ENCODE measurements at places on chromosomes 11 and 22. TPM values are rescaled to one million over a fixed set of nuclear protein-coding genes. Genes with fewer than 3 reads are reported as not detected.

- DNase-seq = no peak
Measured at GRCh38 chr22:36578619-36579018, 49.7 kb upstream of the EIF3D start.

GRCh38 chr11:100930185-100930778 lies 199.3 kb downstream of the PGR start:
- peak; percentile 68 for DNase-seq

BTBD18 gene
- total RNA-seq = not detected

GRCh38 chr11:23123753-23124152 lies 263.5 kb upstream of the CCDC179 start:
- no peak for DNase-seq

GRCh38 chr22:47918276-47918921 lies 1155.9 kb downstream of the TBC1D22A start:
- DNase-seq = no peak

FJX1 gene
- total RNA-seq = 33.3 TPM

TRIM34 gene
- 2.1 TPM for total RNA-seq

- no peak for DNase-seq
Measured at GRCh38 chr11:19253817-19254216, 13.1 kb upstream of the E2F8 start.

SLC7A4 gene
- total RNA-seq = not detected

- no peak for DNase-seq
Measured at GRCh38 chr11:9662273-9662672, 1.6 kb upstream of the SWAP70 start.

- no peak for DNase-seq
Measured at GRCh38 chr11:44916801-44917385, 33.8 kb downstream of the TP53I11 start.

ZNF215 gene
- total RNA-seq = 9.2 TPM

PYGM gene
- 0.09 TPM for total RNA-seq

PPFIBP2 gene
- 4.3 TPM for total RNA-seq

GRCh38 chr11:47583844-47584243 lies 2.6 kb upstream of the FAM180B start:
- DNase-seq = no peak

DNA sequence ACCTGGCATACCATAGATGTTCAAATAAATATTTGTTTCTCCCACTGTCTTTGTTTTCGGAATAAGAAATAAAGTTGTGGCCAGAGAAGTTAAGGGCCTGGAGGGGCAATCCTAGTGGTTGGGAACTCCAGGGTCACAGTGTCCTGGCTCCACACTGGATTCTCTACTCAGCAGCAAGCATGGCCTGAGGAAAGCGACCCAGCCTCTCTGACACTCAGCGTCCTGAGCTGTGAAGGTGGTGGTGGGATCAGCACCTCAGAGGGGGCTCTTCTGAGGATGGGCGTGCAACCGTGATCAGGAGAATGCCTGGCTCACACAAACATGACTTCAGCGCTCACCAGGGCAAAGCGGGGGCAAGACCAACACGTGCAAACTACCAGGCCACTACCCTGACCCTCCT lies 59.9 kb downstream of the LARGE1 start:
- DNase-seq = no peak

DNA sequence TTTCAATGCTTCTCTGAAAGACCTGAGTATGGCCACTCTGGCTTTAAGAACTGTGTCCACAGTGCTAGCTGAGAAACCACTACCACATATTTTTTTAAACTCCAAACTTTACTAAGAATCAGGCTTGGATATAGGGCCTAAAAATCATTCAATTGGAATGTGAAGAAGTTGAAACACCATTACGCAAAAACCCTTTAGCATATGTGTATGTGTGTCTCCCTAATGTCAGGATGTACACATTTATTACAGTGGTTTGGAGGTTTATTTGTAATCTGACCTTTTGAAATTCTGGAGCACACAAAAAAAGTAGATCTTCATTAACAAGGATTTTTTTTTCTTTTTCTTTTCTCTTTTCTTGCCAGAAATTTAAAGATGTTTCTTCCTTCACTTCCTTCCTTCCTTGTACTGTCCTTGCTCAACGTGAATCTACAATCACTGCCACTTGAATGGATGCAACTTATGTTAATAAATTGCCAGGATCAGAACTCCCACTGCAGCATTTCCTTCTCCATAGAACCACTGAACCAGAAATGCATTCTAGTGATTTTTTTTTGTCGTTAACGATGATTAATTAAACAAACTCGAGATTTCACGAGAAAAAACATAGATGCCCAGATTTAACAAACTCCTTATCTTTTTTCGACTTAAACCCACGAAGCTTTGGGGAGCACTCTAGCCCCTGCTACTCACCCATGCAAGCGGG lies 3.1 kb upstream of the ADM start:
- peak; percentile 67 for DNase-seq

NXPE1 gene
- not detected for total RNA-seq

- DNase-seq = peak; percentile 51
Measured at GRCh38 chr11:811446-812245, 1.9 kb downstream of the RPLP2 start.

DNA sequence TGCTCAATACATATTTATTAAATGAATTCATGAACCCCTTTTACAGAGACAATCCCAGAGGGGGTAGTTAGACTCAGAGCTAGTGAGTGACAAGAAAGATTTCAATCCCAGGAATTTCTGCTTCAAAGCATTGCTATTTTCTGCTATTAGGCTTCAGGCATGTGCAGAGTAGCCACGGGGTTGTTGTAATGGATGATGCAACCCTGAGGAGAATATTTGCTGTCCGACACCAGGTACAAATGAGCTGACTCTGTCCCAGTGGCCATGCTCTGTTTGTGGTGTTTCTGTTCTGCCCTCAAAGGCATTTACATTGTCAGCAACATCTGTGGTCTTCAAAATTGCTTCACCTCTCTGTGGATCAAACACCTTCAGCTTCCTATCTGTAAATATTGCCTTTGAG lies 102.6 kb downstream of the CSNK2A3 start:
- DNase-seq = no peak

PKP3 gene
- total RNA-seq = 177 TPM

RFPL3 gene
- total RNA-seq = not detected

LRRC56 gene
- 0.75 TPM for total RNA-seq

GRCh38 chr11:117903505-117904382 lies 25.5 kb downstream of the TMPRSS13 start:
- no peak for DNase-seq

DNA sequence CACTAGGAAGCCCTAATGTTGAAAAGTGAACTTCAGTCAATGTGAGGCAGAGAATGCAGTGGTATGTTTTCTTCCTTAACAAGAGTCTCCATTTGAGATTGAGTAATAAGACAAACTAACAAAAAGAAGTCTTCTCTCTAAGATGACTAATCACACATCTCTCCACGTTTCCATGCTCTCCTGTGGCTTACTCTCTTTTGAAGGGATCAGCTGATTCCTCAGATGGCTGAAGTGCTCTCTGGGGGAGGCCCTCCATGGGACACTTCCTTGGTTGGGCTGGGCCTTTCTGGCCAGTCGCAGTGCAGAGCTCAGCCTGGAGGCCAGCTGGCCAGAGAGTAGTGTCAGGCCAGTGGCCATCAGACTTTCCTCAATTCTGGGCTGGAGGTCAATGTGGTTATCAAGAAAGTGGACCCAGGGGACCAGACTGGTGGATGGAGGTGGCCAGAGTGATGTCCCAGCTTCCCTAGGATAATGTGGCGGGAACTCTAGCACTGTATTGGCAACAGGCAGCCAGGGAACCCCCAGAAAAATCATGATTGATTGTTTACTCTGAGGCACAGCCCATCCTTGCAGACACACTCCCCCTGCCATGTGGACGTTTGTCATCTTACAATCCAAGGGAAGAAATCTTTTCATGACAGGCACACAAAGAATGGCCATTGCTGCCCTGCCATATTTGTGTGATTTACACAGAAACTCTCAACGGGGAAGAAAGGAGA lies 14.5 kb downstream of the CSRP3 start:
- peak; percentile 10 for DNase-seq

DNA sequence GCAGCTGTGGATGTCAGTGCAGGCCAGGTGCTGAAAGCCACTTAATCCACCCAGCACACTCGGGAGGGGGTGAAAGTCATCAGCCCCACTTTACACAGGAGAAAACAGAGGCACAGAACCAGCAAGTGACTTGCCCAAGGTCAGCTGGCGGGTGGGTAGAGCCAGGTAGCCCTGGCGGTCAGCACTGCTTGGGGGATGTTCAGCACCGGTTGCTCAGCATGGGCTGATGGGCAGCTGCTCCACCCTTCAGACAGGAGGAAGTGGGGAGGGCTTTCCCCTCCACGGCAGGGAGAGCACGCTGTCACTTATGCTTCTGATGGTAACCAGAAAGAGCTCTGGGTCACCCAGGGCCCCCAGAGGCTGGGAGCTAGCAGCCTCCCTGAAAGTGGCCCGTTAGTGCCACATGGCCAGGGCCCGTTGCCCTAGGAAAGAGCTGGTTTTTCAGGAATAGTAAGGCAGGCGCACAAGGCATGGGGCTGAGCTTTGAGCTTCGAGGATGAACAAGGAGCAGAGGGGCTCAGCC lies 417.9 kb downstream of the CTTN start:
- DNase-seq = no peak

TMEM132A gene
- 20.5 TPM for total RNA-seq

FAM227A gene
- 2.3 TPM for total RNA-seq

DTX4 gene
- 4.2 TPM for total RNA-seq

DNA sequence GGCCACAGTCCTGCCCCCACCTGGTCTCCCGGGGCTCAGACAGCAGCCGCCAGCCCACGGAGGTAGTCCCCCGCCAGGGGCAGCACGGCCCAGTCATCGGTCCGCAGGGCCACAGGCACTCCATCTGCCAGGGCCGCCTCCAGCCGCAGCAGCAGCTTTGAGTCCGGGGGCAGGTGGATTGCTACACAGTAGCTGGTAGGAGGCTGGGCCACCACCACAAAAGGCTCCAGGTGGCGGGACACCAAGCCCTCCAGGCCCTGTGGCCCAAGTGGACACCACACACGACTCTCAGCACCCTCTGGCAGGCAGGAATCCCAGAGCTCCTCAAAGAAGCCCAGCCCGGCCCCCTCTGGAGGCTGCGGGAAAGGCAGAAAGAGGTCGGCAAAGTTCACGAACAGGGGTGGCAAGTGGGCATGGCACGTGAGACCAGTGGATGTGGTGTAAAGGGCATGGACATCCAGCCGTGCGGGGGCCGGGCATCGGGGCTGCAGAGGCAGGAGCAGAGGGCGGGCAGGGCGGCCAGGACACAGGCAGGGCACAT lies 2.9 kb downstream of the AP5B1 start:
- DNase-seq = no peak

GRCh38 chr22:44330744-44331660 lies 18.3 kb upstream of the SHISAL1 start:
- DNase-seq = no peak

MRTFA gene
- 52.7 TPM for total RNA-seq

SERPINH1 gene
- 80.5 TPM for total RNA-seq

- DNase-seq = peak; percentile 67
Measured at GRCh38 chr11:2305140-2305778, 3.4 kb downstream of the TSPAN32 start.

- peak; percentile 59 for DNase-seq
Measured at GRCh38 chr11:126007238-126007637, 55.4 kb downstream of the CDON start.

DNA sequence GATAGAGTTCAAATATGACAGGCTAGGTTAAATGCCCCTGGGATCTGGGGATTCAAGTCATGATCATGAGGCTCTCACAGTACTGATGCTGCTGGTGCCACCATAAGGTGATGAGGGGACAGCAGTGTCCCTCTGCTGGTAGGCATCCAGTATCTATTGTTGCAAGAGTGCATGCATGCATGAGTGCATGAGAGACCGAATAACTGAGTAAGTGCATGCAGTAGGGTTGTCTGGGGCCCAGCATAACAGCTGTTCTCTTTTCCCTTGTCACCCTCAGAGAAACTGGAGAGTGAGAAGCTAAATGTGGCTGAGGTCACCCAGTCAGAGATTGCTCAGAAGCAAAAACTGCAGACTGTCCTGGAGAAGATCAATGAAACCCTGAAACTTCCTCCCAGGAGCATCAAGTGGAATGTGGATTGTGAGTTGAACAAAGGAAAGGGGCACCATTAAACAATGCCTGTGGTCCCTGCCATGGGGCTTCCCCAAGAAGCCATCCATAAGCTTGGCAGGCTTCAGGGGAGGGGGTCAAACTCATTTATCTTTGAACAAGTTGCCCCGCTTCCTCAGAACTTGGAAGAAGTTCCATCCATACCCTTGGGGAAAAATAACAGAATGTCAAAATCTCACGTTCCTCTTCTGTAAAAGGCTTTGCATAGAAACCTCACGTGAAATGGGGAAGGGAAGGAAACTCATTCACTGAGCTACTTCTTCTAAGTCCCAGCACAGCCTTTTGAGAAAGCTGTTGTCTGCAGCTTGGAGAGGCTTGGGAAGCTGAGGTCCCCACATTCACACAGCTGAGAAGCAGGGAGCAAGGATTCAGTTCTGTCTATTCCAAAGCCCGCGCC lies 119.0 kb downstream of the PARVA start:
- no peak for DNase-seq

DNA sequence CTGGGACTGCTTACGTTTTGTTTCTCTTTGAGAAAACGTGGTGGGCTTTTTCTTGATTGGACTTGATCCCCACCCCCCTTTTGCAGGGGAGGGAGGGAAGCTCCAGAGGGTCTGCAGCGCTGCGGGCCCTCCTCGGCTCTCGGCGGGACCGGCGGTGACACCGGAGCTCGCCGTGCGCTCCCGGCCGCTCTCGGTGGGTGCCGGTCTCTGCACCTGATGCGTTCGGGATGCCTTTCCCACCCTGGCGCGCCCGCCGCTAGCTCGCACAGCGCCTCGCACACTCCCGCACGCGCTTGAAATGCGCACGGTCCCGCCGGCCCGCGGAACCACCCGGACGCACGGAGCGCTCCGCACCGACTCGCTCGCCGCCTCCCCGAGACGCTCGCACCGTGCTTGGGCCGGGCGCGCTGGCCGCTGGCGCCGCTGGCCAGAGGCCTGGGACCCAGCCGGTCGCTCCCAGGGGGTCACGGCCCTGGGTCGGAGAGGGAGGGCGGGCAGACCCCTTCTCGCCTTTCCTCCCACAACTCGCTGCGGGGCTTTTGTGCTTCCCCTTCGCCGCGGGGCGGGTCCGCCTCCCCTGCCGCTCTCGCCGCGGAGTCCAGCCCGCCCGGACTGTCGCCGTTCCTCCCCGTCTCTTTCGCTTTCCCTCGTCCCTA lies 1.0 kb downstream of the ZBTB16 start:
- DNase-seq = peak; percentile 28

GRCh38 chr22:37616201-37617083 lies 7.8 kb downstream of the GGA1 start:
- DNase-seq = no peak

DNA sequence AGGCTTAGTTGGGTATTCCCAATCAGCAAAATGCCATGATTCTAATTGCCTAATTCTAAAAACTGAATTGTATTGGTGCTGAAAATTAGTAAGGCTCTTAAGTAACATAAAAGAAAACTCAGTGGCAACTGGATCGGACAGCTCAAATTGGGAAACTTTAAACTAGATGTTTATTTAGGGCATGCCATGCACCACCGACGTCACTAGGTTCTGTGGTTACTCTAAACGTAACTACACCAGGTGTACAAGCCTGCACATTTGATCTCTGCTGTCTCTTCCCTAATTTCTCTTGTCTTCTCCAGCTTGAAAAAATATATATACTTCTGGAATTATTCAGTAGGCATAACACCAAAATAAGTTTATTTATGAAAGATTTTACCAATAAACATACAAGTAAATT lies 378.2 kb downstream of the DCDC1 start:
- DNase-seq = no peak

GRCh38 chr11:8959546-8960166 lies 4.6 kb downstream of the TMEM9B start:
- DNase-seq = peak; percentile 87
